ENCODE measurements at places on chromosomes 12 and 14.

DNA sequence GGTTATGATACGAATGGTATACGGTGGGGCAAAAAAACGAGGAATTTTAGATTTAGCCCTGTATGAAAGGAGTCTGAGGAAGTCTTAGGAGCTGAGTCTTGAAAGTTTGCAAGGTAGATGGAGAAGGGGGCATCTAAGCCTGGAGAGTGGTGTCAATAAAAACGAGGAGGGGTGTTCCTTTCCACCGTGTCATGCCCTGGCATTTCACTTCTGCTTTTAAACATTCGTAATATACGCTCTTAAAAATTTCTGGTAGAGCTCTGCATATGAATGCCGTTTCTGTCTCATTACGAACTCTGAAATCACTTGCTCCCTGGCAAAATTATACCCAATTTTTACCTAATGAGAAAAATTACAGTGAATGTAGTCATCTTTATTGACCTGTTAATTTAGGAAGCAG is 170.2 kb downstream of the ERC1 start:
- DNase-seq: no peak

- no peak for DNase-seq
These were observed 215.8 kb upstream of the DIO2 start for GRCh38 chr14:80427101-80427500.

- no peak for DNase-seq
These were observed 218.9 kb upstream of the CDKN3 start for GRCh38 chr14:54177641-54178621.

- no peak for DNase-seq
These were observed 26.2 kb downstream of the AMN start for GRCh38 chr14:102948698-102949061.

DNA sequence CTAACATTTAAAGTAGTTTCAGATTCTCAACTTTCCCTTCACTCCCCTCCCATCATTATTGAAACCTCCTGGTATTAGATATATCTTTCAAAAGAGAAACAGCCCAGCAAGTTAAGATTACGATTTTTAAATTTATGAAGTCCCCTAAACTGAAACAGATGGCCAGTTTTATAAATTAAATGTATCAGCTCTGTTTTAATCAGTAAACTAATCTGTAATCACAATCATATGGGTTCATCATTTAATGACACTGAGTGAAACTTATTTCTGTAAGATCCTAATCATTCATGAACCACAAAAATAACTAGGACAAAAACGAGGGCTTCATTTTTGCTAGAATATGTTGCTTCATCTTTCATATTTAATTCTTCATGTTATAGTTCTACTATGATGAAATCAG is 137.8 kb downstream of the EPS8 start:
- no peak for DNase-seq

- no peak for DNase-seq
These were observed 71.6 kb downstream of the SCAF11 start for GRCh38 chr12:45918818-45919217.

DNA sequence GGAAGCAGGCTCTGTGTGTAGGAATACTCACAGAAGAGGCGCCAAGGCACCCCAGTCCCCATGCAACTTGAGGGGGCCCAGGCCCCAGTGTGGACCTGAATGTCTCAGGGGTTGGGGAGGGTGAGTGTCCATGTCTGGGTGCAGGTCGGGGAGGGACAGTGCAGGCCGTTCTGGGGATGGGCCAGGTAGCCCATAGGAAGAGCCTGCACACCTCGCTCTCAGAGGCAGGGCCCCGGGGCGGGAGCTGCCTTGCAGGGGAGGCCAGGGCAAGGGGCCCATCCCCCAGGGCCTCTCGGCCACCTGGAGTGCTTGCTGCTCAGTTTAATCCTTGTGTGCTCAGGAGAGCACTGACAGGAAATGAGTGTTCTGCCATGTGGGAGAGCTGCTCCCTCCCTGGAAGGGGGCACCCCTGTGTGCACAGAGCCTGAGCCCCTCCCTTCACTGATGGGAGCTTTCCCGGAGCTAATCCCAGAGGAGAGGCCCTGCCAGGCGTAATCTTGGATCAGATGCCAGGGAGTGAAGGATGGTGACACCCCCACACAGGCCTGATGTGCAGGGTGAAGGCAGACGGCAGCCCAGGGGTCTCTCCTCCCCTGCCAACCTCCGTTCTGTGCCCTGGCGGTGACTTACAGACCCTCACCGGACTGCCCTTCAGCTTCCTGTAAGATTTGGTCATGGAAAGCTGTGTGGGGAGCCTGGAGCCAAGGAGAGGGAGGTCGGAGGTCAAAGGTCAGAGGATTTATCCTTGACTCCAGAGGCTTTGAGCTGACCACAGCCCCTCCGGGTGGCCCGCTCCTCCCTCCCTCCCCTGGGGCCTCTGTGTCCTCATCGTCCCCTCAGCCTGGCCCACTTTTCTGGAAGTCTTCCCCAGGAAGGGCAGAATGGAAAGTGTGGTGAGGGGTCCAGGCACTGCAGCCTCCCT is 24.4 kb upstream of the FBRSL1 start:
- DNase-seq: no peak

DNA sequence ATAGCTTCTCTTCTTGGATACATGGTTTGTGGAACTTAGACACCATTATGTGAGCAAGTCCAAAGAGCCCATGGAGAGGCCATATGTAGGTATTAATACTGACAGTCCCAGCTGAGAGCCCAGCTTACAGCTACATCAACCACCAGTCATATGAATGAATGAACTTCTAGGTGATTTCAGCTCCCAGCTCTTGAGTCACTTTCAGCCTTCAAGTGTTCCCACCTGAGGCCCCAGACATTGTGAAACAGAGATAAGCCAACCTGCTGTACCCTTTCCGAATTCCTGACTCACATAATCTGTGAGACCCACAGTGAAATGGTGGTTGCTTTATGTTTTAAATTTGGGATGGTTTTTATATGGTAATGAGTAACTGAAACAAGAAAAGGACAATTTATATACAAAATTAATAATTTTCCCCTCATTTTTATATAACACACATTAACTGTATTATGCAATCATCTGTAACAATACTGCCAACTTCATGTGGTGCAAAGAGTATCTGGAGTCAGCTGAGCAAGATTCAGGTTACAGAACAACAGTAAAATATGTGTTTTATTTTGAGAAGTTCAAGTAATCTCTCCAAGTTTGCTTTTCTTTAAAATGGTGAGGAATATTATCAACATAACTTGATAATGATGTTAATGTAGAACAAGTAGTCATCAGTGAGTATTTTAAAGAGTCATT is 27.7 kb upstream of the FBXO33 start:
- no peak for DNase-seq

- no peak for DNase-seq
These were observed 27.8 kb downstream of the COQ6 start for GRCh38 chr14:73977896-73978295.

- DNase-seq: no peak
These were observed 267.3 kb upstream of the PDE3A start for GRCh38 chr12:20101046-20101445.

DNA sequence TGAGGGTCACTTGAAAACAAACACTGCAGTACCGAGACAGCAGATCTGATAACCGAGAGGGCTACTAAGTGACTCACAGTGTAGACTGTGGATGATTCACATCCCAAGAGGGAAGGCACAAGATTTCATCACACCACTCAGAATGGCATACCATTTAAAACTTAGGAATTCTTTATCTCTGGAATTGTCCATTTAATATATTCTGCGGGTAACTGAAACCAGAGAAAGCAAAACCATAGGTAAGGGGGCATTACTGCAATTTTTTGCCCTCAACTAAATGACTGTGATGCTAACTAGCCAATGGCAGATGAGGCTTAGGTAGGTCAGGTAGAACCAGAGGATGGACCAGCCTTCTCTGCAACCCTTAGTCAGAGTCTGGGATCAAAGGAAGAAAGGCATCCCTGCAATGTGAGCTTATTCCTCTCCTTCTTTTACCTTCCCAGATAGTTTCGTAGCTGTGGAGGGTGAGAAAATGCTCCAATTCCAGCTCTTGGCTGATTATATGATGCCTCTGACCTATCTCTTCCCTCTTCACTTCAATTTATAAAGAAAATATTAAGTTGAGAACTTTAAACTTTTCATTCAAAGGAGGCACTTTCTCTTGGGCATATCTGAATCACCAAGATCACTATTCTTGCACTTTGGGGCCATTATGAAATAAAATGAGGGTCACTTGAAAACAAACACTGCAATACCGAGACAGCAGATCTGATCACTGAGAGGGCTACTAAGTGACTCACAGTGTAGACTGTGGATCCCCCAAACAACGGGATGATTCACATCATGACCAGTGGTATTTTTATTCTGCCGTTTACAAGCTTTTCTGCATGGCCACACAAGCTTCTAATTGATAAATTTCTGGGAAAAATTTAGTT is 6.8 kb downstream of the ART4 start:
- DNase-seq: no peak

DNA sequence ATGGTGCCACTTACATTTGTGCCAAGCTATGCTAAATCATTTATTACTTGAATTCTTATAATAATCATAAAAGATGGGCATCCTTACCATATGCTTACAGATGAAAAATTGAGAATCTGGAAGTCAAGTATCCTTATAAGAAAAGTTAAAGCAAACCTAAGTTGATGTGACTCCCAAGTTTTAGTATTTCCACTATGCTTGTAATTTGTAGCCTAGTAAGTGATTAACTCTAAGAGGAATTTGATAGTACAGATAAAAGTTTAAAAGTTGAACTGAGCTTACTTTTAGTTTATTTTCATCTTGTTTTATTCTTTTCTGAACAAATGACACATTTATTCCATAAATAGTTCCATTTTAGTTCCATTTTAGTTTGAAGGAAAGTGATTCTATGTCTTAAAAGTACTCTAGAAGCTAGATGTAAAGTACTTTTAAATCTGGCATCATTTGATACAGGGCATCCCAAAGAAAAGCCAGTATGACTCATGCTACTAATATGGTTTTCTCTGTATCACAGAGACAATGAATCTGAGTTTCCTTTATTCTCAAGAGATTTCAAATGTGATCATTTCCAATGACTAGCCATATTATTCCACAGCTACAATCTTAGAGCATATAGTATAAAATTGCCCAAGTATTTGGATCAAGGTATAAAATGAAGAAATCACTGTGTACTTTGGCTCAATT is 596.0 kb downstream of the SLC16A7 start:
- DNase-seq: no peak

- DNase-seq: no peak
These were observed 49.7 kb downstream of the KICS2 start for GRCh38 chr12:64172143-64172970.

GRCh38 chr14:68297039-68297438 is 477.5 kb downstream of the RAD51B start:
- DNase-seq: no peak

DNA sequence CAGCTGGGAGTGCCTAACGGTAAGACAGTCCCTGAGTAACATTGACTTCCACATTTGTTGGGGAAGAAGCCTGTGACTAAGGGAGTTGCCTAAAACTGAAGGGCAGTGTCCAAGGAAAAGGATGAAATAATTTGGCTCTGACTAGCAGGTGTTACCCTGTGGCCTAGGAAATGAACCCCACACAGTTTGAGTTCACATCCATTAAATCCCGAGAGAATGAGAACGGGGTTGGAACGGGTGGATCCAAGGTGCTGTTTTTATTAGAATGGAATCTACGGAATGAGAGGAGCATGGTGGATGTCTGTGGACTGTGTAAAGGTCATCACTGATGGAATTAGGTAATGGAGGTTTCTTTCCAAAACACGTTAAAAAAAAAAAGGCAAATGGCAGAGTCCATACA is 324.0 kb downstream of the MED13L start:
- no peak for DNase-seq

- no peak for DNase-seq
These were observed 258.6 kb downstream of the KTN1 start for GRCh38 chr14:55838529-55839052.

DNA sequence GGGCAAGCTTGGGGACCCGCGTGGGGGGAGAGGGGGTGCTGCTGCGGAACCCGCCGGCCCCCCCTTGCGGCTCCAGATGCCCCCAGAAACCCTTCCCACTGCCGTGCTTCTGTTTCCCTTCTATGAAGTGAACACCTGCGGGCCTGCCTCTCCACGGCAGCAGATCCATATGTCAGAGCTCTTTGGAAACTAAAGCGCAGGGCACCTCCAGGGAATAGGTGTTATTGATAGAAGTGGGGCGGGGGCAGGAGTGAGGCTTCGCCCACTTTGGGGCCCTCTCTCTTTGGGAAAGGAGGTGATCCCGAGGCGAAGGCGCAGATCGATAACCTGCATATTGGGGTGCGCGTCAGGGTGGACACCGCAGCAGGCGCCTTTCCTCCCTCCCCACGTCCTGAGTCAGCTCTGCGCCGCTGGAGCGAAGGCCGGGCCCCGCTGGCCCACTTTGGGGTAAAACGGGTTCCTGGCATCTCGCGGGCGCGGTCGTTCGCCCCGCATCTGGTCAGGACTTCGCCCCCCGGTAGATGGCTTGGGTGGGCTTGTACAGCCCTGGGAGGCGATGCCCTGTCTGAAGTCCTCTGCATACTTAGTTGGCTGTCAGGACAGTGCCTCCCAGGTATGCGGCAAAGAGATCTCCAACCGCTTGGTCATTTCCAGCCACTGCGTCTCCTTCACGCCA is 524 bp downstream of the KMT5A start:
- peak; percentile 14 for DNase-seq

GRCh38 chr12:31362115-31362758 is 36.3 kb upstream of the SINHCAF start:
- peak; percentile 2 for DNase-seq

GRCh38 chr14:90809530-90810312 is 6.5 kb downstream of the TTC7B start:
- no peak for DNase-seq

DNA sequence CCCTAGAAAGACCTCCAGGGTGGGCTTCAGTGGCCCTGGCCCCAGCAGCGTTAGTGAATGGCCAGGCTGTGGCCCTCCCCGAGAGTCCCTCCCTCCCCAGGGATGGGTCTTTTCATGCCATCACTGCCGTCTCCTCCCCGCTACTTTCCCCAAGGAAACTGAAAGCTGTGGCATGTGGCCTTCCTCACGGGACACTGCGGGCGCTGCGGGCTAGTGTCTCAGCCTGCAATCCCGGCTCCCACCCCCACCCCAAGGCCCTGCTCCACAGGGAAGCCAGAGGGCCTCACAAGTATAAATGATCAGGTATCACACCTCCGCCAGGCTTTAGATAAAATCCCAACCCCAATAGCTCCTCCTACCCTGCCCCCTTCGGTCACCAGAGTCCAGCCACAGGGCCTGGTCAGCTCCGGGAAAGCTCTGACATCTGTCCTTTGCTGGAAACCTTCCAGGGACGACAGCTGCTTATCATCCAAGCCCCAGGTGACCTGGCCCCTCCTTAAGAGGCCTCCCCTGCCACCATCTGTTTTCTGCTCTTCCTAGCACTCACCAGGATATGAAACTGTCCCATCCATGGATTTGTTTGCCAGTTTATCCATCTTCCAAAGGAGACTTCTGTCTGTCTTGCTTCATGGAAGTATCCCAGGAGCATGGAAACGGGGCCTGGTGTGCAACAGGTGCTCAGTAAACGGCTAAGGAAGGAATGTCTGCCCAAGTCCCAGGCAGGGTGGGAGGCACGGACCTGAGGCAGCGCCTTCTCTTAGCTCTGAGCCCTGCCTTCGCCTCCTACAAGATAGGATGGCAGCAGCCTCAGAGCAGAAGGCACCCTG is 31.6 kb downstream of the CCDC85C start:
- DNase-seq: no peak

DNA sequence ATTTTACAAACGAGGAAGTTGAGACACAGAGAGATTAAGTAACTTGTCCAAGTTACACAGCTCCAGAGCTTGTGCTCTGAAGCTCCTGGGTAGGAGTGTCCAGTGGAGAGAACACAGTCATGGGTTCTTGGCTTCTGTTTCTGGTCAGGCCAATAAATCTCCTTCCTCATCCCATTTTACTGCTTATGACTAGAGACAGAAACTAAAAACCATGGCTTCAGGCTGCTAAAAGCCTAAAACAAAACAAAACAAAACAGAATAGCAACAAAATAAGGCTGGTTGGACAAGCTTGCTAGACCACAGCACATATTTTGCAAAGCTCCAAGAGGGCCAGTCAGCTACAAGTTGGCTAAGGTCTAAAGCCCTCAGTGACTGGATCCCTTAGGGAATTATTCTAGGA is 49.8 kb downstream of the PTGER2 start:
- no peak for DNase-seq
